ENCODE measurements at places on chromosomes 5 and 9.

DNA sequence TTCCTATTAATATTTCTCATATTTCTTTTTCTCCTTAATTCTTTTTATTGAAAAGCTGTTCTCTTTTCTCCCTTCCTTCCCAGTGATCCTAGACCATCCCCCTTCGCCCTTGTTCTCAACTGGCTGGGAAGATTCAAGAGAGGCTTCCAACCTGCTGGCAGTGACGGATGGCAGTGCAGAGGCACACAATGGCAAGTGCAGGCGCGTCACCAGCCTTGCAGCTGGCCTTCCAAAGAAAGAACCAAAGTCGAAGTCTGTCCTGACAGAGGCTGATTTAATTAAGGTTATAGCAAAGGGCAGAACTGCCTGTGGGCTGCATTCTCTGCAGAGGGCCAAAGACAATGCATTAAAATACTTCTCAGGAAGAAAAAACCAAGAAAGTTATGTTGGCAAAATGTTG lies 7.4 kb downstream of the CEMIP2 start:
- no peak for DNase-seq

GRCh38 chr5:141326088-141326854 lies 4.0 kb upstream of the PCDHGA1 start:
- DNase-seq, result peak; percentile 55

DNA sequence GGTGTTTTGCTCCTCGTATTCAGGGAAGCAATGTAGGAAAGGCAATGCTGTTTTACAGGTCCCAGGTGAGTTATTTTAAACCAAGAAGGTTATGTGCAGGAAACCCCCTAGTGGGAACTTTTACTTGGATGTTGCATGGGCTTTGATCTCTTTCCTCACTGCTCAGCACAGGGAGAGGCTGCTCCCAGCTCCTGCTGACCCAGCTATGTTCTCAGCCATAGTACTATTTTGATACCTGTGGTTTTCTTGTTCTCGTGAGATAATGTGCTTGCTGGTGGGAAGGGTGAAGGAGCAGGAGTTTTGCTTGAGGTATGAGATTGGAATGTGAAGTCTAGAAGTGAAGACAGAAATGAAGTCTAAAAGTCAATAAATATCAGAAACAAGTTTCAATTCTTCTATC lies 265.6 kb upstream of the FBXL7 start:
- no peak for DNase-seq

- DNase-seq, result no peak
Observed at GRCh38 chr5:9954869-9955268, 294.8 kb downstream of the ATPSCKMT start.

- no peak for DNase-seq
Observed at GRCh38 chr5:124658867-124659557, 87.4 kb downstream of the ZNF608 start.

DNA sequence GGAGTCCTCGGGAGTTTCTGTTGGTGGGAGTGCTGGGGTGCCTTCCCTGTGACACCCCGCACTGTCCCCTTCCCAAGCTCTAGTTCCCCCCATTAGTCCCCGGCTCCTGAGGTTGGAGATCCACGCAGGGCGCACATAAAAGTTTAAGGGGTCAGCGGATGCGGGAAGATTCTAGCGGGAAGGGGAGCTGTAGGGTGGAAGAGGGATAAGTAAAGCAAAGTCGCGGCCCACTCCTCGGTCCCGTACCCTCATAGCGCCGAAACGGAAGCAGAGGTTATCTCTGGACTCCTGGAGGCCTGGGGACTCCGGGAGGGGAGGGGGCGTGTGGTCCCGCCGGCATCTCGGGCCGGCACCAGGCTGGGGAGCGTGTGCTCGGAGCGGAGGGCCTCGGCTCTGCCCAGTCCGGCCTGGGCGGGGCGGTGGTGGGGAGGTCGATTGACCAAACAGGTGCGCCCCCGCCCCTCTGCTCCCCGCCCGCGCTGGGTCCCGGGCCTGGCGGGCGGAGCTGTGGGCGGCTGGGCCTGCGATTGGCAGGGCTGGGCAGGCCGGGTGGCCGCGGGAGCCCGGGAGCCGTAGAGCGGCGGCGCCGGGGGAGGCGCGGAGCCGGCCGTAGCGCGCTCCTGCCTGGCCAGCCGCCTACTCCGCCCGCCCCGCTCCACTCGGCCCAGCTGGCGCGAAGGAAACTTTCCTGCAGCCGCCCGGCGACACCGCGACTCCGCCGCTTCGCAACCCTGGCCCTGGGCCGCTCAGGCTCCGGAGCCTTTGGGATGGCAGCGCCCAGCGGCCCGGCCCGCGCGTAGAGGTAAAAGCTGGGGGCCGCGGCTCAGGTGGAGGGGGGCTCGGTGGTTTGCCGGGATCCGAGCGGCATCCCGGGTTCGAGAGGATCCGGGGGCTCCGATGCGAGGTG lies 52.2 kb upstream of the DAB2IP start:
- no peak for DNase-seq

GRCh38 chr5:37891832-37892231 lies 52.0 kb upstream of the GDNF start:
- DNase-seq, result no peak

DNA sequence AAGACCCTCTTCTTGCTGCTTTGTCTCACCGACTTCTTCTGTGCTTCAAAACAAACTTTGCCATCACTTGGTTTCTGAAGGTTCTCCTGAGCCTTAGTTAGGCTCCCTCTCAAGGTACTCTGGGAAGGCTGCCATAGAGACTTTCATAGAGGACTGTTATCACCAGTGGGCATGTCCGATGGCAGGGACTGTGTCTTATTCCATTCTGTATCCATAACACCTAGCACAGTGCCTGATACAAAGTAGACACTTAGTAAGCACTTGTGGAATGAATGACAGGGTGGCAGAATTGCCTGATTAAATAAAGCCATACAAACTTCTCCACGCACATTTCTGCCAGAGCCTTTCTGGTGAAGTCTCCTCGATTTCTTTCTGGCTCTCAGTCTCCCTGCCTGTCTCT lies 32.7 kb downstream of the AGXT2 start:
- DNase-seq, result no peak

DNA sequence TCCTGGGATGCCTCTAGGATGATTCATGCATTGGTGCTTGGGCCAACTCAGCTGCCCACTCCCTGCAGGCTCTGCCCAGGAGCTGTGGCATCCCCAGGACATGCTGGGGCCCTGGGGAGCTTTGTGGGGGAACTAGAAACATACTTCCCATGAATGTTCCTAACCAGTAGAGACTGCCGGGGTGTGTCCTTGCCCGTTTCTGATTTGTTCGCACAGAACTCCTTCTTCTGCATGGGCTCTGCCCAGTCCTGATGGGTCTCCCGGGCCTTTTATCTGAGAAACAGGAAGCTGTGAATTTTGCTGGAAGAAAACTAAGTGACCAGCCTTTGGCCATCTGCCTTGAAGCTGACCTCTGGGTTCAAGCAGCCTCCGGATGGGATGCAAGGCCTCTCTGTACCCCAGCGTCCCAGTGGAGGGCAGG lies 71.6 kb upstream of the RNU6ATAC start:
- DNase-seq, result no peak

GRCh38 chr5:128084228-128085167 lies 932 bp downstream of the SLC12A2 start:
- DNase-seq, result peak; percentile 27

DNA sequence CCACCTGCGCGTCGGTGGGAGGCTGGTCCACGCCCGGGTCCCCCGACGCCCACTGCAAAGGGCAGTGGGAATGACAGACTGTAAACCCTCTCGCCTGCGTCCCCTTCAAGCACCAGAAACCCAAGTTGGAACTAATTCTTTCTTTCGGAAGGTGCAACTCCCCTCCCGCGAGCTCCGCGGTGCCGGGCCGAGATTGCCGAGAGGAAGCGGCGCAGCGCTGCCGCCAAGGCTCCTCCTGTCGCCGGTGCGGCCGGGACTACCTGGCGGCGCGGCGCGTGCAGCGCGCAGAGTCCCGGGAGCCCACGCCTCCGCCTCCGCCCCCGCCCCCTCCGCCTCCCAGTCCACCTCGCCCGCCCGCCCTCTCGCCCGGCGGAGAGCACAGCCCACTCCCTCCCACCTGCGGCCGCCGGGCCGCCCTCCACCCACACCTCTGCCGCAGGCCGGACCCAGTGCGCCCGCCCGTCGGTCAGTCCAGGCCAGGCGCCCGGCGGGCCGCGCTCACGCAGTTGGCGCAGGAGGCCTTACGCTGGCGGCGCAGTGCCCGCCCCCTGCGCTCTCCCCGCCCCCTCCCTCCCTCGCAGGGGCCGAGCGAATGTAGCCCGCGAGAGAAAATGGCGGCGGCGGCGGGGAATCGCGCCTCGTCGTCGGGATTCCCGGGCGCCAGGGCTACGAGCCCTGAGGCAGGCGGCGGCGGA lies at the start of gene MAP3K1:
Gene MAP3K1, plus strand, starts transcription at position 587 of the 695 bp plus-strand sequence. Its CDS starts 25 bp downstream, at position 612.
- DNase-seq, result peak; percentile 87

GRCh38 chr5:2762744-2763532 lies 11.5 kb upstream of the IRX2 start:
- no peak for DNase-seq

- no peak for DNase-seq
Observed at GRCh38 chr5:174462129-174462528, 262.3 kb upstream of the MSX2 start.

DNA sequence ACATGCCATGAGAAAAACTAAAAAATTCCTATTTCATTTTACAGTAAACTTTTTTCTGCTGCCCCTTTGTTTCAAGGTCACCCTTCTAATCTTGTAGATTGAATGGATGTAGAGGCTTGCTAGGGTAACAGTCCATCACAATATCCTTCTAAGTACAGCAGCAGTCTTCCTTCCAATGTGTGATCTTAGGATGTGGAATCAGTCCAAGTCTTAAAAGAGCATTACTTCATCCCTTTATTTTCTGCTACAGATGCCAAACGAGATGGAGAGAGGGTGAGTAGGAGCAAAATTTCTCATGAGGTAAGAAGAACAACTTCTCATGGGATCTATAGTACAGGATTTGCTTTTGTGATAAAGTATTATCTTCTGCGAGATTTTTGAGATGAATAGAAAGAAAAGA lies 704 bp upstream of the IL33 start:
- no peak for DNase-seq

- no peak for DNase-seq
Observed at GRCh38 chr5:163502521-163502920, 2.9 kb upstream of the MAT2B start.

- no peak for DNase-seq
Observed at GRCh38 chr9:91248707-91249106, 113.0 kb downstream of the AUH start.

DNA sequence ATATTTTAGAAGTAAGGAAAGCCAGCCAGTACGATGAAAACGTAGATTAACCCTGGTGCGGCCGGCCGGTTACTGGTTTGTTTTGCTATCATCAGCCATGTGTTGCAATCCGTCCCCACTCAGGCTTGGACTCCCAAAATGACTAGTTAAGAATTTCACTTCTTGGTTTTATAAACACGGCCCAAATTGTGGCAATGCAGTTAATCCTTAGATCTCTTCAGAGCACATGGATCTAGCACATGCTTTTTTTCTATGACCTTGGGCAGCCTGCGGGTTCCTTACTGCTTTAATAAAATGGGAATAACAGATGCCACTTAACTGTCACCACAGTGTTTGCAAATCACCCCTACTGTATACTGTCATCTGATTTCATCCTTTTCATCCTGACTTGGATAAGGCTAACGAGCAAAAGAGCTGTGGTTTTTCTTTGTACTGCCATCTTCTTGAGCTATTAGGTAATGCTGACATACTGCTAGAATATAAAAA lies 1.5 kb downstream of the NDFIP1 start:
- no peak for DNase-seq

GRCh38 chr9:38662763-38663593 lies 42.6 kb upstream of the ANKRD18A start:
- no peak for DNase-seq

GRCh38 chr5:75566710-75567309 lies 44.4 kb upstream of the ANKDD1B start:
- DNase-seq, result no peak

DNA sequence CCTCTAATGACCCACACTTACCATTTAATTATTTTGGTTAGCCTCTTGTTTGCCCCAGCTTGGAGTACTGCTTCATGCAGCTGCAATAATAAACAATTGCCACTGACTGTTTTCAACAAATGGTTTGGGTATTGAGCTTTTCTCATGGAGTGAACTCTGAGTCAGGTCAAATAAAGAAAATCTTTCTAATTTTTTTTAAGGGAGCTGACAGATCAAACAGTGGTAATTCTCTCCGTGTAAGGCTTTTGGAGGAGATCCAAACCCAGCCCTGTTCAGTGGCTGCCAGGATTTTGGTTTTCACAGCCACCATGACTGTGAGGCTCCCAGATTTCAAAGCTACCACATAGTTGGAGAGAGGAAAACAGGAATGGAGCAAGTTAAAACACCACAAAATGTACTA lies 110.7 kb upstream of the EFNA5 start:
- DNase-seq, result no peak

GRCh38 chr5:123671711-123672456 lies 159.9 kb downstream of the CSNK1G3 start:
- no peak for DNase-seq

- no peak for DNase-seq
Observed at GRCh38 chr5:35877655-35878054, 21.0 kb downstream of the IL7R start.

GRCh38 chr5:103849934-103850333 lies 287.3 kb upstream of the NUDT12 start:
- DNase-seq, result no peak

GRCh38 chr9:98406469-98406868 lies 151.0 kb upstream of the TBC1D2 start:
- no peak for DNase-seq

GRCh38 chr9:76192013-76192412 lies 202.2 kb downstream of the RFK start:
- no peak for DNase-seq

DNA sequence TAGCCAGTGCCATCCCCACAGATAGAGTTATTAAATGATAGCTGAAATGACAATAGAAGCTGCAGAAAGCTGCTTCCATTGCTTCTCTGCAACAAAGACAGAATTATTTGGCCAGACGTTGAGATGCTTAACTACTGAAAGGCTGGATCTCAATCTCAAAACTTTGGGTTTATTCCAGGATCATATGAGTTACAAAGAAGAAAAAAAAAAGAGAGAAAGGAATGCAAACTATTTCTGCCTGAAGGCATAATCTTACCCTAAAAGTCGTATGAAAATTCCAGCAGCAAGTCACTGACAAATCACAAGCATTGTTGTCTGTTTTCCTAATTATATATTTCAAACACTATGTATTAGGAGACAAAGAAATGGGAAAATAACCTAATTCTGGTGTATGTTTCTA lies 12.8 kb upstream of the TYRP1 start:
- no peak for DNase-seq

- no peak for DNase-seq
Observed at GRCh38 chr9:91790917-91791316, 159.1 kb downstream of the ROR2 start.

GRCh38 chr5:135379046-135379654 lies 19.9 kb downstream of the MACROH2A1 start:
- DNase-seq, result no peak
